Calu3 (cell line): ENCODE measurements at places on chromosomes 12 and 14.

GRCh38 chr14:95530473-95531276 is 4.2 kb upstream of the GLRX5 start:
- no peak for DNase-seq

DNA sequence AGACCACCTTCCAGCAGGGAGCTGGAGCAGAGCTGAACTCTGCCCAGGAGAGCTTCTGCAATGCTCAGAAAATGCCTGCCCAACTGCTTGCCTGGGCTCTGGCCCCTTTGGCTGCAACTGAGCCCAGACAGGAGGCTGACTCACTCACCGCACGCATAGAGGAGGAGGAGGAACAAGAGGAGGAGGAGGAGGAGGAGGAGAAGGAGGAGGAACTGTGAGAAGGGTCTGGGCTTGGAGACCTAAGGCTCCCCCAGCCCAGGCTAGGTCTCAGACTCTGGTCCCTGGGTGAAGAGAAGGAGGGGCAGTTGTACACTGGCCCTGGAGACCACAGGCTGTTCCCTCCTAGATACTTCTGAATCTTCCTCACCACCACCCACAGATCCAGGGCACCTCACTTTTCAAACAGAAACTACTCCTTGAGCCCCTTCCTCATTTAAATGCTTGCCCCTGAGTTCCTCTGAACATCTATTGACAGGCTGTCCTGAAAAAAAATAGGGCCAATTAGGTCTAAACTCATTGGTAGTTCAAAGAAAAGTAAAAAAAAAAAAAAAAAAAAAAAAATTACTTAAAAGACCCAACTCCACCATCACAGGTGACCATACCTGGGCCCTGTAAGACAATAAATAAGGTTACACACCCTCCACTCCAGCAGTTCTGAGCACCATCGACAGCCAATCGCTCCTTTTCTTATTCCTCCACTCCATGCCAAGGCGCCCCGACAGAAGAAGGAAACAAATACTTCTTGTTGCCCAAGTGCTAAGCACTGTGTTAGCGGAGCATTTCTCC is 674 bp downstream of the VDR start:
- peak; percentile 65 for DNase-seq

DNA sequence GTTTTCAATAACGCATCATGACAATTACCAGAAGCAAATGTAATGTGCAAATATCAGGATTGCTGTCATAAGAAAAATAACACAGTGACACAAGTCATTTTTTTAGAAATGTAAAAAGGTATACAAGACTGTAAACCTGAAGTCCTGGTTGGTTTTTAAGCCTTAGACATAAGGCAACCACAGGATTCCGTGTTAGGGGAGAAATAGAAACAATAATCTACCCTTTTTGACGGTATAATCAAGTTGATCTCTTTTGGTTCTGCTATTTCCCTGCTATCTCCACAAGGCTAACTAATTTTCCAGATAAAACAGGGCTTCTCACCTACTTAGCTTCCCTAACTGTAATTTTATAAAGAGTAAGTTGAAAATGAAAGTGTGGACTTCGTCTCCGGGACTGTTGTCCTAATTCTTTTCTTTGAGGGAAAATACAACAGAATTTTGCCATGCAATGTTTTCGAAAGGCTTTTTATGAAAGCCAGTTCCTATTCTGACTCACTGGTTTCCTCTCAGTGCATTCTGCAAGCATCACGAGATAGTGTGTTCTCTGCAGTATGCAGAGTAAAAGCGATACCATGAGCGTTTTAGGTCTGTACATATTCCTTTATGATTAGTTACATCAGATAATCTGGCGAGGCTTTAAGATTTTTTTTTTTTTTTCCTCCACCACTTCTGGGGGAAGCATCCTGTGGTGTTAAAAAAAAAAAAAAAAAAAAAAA is 10.6 kb downstream of the MYO1H start:
- DNase-seq, result no peak

- DNase-seq, result no peak
Observed at GRCh38 chr14:102295270-102295669, 9.7 kb downstream of the MOK start.
